ENCODE measurements at places on chromosomes 12 and 14.
A peak's percentile ranks its signal among the peaks of the same experiment; 100 is the strongest.

GRCh38 chr14:103316721-103317121, 17.3 kb upstream of the EIF5 start:
- DNase-seq = no peak

GRCh38 chr12:42140901-42141300, 3.8 kb downstream of the GXYLT1 start:
- DNase-seq = no peak

- no peak for DNase-seq
Measured at GRCh38 chr14:45083617-45083975, 320 bp upstream of the PRPF39 start.

DNA sequence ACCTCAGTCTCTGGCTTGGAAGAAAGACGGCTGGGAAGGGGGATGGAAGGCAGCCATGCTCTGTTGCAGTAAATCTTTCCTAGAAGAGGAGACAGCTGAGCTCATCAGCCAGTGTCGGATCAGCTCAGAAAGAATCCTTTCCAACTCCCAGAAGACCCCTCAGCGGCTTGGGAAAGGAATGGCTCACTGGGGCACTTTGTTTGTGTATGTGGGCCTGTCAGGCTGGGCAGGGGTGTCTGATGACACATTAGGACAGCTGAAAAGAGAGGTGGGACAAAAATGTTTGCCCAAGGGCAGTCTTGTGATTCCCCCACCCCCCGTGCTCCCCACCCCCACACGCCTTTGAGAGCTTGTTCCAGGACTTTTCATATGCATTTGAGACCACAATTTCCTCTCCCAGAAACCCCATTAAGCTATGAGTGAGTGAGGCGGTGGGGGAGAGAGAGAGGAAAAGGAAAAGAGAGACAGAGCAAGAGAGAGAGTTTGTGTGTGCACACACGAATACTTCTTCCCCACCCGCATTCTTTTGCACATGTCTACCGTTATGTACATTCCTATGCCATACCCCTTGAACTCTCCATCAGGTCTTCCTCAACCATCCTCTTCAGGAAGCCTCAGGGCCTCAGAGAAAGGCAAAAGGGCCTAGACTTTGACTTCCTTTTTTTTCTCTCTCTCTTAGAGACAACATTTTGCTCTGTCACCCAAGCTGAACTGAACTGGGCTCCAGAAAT, 198.9 kb downstream of the ZFP36L1 start:
- DNase-seq = no peak

GRCh38 chr14:50396631-50397389, at the start of gene CDKL1:
CDKL1 (minus strand) TSS chr14:50396881; CDS start chr14:50395868, 1,013 bp downstream.
- peak; percentile 19 for DNase-seq

DNA sequence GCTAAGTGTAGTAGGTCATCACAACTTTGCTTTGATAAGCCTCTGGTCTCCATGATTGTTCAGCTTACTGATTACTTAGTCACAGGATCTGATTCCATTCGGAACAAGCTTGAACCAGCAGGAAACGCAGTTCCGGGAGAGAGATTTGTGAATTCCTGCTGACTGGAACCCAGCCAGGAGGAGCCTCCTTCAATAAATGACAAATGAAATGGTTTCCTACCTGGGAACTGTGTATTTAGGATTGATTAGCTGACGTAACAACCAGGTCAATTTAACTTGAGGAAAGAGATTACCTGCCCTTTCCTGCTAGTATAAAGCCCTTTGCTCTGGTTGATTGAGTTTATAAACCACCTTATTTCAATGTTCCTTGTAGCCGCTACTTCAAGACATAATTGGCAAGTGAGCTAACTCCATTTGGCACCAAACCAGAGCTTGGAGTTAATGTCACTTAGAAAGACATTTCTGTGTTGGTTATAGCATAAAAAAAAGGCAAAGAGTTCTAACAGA, 35.1 kb upstream of the KCNH3 start:
- DNase-seq = no peak

DNA sequence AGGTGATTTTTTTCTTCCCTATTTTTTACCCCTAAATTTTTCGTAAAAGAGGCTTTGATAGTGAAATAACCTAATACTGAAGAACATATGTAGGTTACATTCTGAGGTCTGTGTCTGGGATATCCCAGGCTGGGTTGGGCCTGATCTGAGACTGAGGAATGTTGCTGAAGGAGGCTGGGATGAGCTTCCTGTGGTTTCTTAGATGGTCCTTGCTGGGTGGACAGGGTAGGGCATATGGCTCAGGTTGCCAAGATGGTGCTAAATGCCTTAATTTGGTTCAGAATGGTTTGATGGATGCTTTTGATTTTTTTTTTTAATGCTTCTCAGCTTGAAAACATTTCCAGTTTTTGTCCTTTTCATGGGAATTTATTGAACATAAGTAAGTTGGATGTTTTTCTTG, 124.6 kb upstream of the PMCH start:
- DNase-seq = no peak
